Cardiac septum (tissue), 1 donor: ENCODE measurements at places on chromosomes 11 and 22.

DNA sequence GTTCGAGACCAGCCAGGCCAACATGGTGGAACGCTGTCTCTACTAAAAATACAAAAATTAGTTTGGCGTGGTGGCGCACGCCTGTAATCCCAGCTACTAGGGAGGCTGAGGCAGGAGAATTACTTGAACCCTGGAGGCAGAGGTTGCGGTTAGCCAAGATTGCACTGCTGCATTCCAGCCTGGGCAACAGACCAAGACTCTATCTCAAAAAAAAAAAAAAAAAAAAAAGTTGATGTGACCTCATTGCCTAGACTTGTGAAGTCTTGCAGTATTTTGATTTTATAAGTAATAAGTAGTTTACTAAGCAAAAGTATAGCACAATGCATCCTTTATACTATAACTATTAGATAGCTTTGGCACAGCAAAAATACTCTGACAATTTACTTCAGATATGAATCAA lies 9.9 kb upstream of the CUL5 start:
- no peak for DNase-seq

GRCh38 chr22:43854786-43855271 lies 7.5 kb downstream of the SULT4A1 start:
- DNase-seq = peak; percentile 26

DNA sequence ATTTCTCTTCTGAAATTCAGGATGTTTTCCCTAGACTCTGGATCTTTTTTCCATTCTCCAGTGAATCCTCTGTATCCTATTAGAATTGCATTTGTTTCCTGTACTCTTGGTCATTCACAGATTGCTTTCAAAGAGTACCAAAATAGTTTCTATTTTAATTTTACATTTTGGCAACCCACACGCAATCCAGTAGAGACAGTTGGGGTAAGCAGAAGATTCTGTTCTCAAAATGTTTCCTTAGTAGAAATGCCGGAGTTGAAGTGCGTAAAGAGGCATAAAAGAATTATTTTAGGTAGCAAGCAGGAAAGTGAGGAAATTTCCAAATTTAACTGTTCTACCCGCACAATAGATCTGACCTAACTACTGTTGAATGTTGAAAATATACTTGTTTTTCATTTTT lies 842.4 kb downstream of the LUZP2 start:
- DNase-seq = no peak

- peak; percentile 91 for DNase-seq
Observed at GRCh38 chr22:39174498-39175352, 22.2 kb upstream of the CBX7 start.

DNA sequence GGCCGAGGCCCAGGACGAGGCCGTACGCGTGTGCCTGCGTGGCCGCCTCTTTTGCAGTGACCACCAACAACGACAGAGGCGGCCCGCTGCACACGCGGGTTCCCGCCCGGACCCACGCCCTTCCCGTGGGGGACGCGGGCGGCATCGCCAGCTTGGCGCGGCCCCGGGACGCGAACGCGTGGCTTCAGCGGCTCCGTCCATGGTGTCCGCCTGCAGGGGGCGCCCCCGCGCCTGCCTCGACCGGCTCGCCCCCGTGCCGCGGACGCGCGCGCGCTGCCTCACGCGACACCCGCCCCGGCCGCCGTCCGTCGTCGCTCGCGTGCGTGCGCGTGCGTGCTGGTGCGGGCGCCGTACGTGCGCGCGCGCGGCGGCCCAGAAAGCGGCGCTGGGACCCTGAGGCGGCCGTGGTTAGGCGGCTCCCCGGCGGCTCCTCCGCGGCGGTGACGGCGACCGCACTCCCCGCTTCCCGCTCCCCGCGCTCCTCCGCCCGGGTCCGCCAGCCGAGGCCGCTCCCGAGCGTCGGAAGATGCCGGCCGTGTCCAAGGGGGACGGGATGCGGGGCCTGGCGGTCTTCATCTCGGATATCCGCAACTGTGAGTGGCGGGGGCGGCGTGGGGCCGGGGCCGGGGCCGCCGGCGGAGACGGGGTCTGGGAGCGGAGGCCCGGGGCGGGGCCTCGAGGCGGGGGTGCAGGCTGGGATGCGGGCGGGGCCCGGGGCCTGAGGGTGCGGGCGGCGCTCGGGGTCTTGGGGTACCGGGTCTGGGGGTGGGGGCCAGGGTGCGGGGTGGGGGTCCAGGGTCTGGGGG lies at the start of gene AP2A2:
AP2A2 (plus strand) TSS at position 375 of the 806 bp plus-strand sequence; CDS start at position 527, 152 bp downstream.
- DNase-seq = peak; percentile 94

DNA sequence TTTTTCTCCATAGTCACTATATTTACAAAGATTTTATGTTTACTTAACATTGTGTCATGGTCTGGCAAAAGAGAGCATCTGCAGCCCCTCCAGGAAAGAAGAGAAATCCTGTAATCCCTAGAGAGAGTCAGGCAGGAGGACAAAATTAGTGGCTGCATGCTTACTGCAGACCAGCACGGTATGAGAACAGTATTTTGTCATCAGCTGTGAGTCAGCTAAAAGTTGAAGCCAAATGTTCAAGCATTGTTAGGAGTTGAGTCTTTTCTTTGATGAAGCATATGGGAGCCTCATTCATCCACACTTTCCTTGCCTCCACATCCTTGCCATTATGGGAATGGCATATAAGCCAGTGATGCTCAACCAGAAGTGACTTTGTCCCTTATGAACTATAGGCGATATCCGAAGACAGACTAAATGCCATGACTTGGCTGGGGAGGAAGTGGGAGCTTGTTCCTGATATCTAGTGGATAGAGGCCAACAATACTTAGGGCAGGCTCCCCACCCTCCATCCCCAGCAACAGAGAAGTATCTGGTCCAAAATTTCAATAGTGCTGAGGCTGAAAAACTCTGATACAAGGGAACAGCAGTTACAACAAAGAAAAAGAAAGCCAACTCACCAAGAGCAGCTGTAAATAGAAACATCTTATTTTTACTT lies 112.0 kb upstream of the OR5AK2 start:
- DNase-seq = no peak

DNA sequence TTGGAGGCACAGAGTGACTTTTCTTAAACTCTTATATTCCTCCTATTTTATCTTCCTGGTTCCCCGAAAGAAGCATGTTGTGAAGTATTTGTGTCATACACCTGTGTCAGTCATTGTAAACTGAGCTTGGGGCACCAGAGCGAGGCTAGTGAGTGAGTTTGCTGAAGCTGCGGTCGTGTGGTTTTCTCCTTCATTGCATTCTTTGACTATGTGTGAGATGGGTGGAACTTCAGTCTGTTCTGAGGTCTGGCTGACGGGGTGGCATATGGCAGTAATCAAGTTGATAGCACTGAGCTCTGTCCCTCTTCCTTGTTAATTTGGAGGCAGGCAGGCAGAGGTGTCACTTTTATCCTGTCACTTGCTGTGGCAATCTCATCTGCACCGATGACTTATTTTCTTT lies 4.2 kb downstream of the VPS26B start:
- no peak for DNase-seq

GRCh38 chr11:12951376-12951775 lies 57.7 kb upstream of the RASSF10 start:
- no peak for DNase-seq

- no peak for DNase-seq
Observed at GRCh38 chr22:48188231-48188721, 1425.8 kb downstream of the TBC1D22A start.

GRCh38 chr11:82936261-82936660 lies 34.7 kb downstream of the DDIAS start:
- no peak for DNase-seq

GRCh38 chr11:72354356-72355115 lies 79.8 kb downstream of the CLPB start:
- DNase-seq = no peak

DNA sequence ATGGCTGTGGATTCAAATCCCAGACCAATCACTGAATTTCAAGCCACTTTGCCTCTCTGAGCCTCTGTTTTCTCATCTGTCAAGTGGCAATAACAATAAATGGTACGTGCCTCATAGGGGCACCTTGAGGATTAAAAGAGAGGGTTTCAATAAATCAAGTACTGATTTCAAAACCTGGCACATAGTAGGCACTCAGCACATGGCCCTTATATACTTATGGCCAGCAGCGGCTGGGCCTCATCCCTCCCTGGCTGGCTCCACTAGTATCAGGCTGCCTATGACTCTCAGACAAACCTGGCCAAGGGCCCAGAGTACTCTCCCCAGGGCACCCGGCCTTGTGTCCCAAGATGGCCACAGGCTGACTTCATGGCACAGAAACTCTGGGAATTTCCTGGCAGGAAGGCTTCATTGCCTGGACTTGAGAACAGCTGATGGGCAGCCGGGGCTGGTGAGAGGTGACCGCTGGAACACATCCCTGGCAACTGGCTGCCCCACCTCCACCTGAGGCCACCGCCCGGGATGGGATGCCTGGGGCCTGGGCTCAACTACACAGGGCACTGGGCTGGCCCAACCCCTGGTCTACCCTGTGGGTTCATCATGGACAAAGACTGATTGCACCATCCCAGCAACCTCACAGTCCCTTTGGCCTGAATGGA lies 3.4 kb downstream of the FADS3 start:
- DNase-seq = peak; percentile 93

DNA sequence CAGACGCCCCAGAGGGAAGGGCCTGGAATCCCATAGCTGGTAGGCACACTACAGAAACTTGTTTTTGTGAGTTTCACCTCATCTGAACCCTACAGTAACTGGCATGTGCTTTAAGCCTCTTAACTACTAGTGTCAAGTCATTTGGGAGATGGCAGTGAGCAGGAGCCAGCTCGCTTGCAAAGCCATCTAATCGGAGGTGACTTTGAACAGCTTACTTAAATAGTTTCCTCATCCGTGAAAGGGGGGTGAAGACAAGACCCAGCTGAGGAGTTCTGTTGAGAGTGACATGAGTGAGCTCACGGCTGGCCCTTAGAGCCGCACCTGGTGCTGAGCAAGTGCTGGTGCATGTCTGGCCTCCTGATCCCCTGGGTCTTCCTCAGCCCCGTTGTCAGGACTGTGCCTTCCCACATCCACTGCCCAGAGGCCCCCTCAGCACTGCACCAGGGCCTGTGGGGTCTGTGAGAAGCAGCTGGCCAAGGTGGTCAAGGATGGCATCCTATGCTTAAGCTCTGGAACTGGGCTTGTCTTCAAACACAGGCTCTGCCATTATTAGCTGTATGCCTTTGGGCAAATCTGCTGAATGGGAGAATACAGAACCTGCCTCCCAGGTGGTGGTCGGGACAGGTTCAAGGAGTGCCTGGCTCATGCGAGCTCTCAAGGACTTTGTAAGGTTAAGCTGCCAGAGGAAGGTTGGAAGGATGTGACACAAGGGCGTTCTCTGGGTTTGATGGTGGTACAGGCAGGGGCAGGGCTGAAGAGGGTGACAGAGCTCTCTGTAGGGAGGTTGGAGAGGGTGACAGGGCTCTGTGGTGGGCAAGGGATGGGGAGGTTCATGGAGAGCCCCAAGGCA lies 27.3 kb downstream of the INCENP start:
- DNase-seq = peak; percentile 33

- no peak for DNase-seq
Observed at GRCh38 chr11:71301858-71302533, 49.6 kb upstream of the SHANK2 start.

DNA sequence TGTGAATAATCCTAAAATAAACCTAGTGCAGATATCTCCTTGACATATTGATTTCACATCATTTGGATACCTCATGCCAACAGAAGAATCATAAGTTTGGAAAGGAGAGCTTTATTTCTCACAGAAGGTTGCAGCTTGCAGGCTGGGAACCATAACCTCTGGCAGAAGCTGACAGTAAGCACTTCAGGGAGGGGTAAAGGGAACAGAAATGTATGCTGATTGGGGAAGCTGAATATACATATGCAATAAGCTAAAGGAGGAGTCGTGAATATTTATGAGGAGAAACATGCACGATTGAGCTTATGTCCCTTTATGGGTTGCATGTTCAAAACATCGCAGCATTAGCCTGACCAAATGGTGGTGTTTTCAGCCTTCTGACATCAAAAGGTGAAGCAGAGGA lies 814.5 kb downstream of the TBC1D22A start:
- no peak for DNase-seq

GRCh38 chr11:119782006-119782738 lies 53.2 kb upstream of the NECTIN1 start:
- no peak for DNase-seq

- peak; percentile 76 for DNase-seq
Observed at GRCh38 chr11:15539645-15540044, 424.9 kb downstream of the INSC start.

DNA sequence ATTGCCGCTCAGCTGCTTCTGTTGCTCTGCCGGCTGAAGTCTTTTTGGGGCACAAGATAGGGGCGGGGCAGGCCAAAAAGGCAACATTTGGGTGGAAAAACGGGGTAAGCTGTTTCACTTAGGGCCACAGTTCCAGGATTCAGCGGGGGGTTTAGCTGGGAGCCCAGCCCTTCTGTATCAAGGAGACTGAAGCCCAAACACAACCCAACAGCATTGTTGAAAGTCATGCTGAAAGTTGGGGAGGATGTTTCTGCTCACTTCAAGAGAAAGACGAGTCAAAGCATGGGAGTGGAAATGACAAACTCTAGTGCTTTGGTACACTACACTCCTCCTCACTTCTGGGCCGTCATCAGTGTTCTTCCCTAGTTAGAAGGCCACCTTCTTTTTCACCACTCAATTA lies 56.1 kb upstream of the GNAZ start:
- no peak for DNase-seq

DNA sequence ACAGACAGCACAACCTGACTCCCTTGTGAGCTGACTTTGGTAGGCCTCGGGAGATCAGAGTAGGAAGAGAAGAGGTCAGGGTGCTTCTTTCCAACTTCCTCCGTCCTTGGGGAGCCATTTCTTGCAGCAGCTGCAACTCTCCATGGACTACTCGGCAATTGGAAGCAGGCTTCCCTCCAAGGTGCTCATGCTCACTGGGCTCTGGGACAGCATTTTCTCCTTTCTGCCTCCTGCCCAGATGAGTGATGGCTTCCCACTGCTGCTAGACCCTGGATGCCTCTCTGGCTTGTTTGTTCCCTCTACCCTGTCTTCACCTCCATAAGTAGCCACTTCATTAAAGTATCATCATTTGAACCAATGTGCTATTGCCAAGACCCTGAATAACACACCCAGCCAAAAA lies 8.2 kb upstream of the PRSS23 start:
- DNase-seq = no peak

DNA sequence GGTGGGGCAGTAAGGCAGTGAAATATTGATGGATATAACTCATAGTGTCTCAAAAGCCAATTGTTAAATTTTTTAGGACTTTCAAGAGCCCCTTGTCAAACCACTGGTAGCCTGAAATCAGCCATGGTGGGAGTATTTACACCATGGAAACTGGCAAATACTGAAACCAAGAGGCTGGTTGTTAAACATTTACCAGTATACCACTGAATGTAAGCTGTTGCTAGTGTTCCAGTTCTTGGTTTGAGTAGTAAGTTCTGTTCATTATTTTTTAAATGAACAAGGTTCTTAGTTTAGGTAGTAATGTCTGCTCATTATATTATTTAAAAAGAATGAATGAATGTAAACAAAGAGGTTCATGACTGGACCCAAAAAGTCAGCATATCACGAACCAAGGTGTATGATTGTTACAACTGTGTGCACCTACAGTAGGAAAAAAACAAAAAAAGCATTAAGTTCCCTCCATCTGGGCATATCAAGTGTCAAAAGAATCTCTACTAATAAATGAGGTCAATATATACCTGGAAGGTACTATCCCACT lies 4.5 kb upstream of the EIF3F start:
- no peak for DNase-seq

GRCh38 chr22:44880610-44881290 lies 128.4 kb downstream of the ARHGAP8 start:
- peak; percentile 64 for DNase-seq
